Fibroblast of skin of abdomen (primary cell): ENCODE measurements at places on chromosomes 5 and 9.

DNA sequence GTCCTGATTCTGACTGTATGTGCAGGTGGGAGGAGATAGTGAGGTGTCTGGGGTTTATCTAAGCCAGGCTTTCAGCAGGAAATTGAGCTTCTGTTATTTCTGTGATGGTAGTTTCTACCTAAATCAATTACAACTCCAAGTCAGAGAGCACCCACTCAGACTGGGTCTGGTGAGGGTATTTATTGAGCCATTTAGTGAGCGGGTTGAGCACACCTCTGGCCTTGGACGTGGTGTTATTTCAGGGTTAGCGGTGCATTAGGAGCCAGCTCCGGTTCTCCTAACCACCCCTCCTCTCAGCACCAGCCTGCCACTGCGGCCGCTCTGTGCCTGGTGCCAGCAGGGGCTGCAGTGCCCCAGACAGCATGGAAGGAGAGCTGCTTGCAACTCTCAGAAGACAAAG, 238.9 kb downstream of the CACNA1B start:
- DNase-seq = no peak

DNA sequence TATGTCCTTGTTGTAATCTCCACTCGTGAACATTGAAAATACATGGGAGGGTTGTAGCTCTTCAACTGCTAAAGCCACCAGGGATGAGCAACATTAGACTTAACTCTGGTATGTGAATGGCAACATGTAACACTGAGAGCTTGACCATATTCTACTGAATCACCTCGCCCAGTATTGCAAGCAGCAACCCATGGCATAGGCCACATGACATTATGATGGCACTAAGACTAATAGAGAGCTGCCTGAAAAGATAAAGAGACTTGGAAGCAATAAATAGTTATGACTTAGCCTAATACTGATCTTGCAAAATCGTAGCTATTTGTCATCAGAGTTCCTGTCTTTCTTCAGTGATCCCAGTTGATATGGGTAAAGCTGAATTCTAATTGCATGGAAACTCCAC, 108.4 kb upstream of the NREP start:
- DNase-seq = no peak

DNA sequence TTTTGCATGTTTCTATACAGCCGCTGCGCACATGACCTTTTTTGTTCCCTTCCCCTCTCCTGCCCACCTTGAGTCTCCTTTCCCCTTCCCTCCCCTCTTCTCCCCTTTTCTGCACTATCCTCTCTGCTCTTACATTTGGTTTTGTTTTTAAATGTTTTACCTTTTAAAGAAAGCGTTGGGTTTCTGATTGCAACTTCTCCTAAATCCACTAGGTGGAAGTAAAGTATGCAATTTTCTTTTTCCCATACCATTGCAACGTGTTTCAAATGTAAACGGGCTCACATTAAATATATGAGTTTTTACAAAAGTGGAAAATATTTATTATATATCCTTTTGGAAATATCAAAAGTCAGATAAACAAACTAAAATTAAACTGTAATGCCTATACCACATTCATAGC, 500.9 kb downstream of the DIRAS2 start:
- DNase-seq = peak; percentile 28

- peak; percentile 32 for DNase-seq
These were observed 23.5 kb downstream of the RIGI start for GRCh38 chr9:32502464-32502863.

DNA sequence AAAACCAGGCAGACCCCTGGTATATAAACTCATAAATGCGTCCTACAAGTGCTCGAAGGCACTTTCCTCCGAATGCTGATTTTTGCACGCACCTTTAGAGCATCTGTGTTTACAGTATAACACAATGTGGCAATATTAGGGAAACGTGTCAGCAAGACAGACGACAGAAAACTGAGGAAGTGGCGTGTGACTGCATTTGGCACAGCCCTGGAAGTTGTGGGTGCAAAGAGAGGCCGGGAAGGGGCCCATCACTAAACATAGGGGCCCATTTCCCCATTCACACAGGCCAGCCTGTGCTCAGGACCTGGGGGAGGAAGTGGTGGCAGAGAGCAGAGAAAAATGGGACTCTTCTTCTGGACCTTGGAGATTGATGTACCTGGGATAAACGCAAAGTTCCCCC, 48.2 kb downstream of the RASGEF1C start:
- no peak for DNase-seq

DNA sequence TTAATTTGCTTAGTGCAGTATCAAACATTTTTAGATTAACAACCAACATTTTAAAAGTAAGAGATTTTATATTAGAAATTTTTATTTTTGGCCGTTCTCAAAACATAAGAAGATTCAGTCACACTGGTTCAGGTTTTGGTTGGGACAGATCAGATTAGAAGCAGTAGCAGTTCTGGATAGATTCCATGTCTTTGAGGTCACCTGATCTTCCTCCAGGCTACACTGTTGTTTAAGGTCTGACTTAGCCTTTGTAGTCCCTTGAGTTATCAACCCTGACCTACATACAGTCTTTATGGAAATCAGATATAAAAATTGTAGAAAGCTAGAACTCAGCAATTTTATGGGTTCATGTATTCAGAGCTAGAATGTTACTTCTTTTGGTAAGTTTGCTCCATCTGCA, 910.0 kb upstream of the WWC1 start:
- no peak for DNase-seq

GRCh38 chr9:111839387-111839786, 44.6 kb upstream of the SHOC1 start:
- no peak for DNase-seq

DNA sequence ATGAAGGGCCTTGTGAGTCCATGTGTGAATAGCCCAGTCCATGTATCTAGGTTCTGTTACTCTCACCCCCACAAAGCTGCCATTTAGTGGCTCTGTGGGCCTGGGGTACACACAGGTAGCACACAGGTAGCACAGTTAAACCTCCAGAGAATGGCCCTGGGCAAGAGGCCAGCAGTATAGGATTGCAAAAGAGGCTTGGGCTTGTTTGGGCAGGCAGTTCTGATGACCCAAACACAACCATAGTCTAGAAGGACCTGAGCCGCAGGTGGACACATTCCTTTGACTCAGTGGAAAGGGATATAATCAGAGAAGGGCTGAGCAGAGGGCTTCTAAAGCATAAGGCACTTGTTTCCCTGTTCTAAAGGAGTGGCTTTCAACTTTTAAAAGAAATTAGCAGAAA, 326.8 kb upstream of the SGCD start:
- DNase-seq = no peak

DNA sequence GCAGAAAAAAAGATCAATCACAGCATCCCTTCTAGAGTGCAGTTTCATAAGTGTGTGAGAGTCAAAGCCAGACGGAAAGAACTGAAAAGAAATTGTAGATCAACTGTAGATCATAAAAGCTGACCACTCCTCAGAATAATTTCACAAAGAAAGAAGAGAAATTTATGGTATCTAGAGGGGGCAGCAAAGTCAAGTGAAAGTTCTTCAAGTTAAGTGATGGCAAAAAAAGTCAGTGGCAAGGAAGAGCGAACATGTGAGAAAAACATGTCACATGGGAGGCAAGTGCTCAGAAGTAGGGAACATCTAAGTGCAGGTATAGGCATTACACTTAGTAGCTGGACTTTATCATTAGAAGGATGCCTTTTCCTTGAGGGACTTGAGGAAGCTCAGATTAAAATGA, 245.1 kb upstream of the ISL1 start:
- no peak for DNase-seq

GRCh38 chr5:158895588-158895987, 204.1 kb downstream of the EBF1 start:
- DNase-seq = no peak

DNA sequence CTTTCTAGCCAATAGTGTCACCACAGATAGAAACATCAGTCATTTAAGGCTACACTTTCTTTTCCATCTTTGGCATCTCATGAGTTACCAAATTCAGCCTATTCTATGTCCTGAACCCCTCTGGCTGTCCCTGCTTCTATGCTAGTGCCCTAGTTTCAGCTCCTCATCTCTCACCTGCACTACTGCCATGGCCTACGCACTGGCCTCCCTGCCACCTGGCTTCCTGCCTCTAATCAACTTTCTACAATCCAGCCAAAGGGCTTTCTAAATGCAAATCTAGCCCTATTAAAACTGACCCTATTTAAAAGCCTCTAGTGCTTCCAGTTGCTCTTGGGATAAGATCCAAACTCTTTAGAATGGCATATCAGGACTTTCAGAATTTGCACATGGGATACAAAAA, 482.9 kb downstream of the TMEM38B start:
- no peak for DNase-seq

- no peak for DNase-seq
These were observed 544.7 kb upstream of the PTGER4 start for GRCh38 chr5:40134883-40135520.

DNA sequence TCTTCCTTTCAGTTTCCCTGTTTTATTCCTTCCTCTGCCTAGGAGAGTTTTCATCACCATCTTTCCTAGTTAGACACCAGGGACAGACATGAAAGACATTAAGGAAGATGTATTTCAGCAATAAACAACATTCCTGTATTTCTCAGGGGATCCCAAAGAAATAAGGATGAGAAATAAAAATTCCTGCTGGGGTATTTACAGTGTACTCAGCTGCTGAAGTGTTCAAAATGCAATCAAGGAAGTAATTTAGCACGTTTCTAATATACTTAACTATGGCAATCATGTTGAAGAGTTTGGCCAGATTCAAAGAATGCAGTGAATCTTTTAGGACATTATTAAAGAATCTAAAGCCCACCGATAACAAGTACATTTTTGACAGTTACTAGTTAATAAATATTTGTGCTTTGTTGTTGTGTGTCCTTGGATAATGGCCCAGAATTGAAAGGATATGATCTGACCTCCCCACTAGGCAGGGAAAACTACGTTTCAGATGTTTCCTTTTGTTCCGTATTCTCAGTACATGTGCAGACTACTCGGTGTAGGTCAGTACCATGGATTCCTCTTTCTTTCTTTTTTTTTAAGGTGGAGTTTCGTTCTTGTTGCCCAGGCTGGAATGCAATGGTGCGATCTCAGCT, 46.8 kb downstream of the INIP start:
- no peak for DNase-seq

DNA sequence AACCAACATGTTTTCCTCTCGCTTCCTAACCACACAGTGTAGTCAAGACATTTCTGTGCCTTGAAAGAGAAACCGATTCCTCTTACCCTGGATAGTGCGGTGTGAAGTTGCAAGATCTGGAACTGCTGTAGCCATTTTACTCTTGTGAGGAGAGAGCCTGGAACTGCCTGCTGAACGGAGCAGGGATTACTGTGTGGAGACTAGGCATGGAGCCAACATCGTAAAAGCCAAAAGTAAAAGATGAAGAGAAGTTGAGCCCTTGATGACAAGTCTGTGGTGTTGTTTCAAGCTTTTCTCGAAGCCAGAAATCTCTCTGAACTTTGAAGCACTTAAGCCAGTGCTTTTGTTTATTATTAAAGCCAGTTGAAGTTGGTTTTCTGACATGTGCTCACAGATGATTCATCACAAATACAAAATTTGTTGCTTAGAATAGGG, 110.1 kb upstream of the GRIN3A start:
- DNase-seq = peak; percentile 48

GRCh38 chr5:137051161-137051560, 448.0 kb downstream of the SPOCK1 start:
- DNase-seq = no peak

DNA sequence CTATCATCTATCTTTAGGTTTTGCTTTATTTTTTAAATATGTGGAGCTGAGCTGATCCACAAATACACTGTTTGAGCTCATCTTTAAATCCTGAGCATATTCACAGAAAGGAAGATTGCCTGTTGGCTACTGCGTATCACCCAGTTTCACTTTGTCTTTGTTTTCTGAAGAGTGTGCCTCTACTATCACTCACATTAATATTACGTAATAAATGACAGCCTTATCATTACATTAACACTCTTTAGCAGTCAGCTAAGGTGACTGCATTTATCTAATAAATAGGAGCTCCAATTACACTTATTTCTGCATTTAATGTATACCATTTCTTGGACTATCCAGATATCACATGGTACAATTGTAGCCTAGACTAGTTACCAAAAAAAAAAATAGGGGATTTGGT, 511.7 kb downstream of the NR2F1-AS1 start:
- DNase-seq = no peak

DNA sequence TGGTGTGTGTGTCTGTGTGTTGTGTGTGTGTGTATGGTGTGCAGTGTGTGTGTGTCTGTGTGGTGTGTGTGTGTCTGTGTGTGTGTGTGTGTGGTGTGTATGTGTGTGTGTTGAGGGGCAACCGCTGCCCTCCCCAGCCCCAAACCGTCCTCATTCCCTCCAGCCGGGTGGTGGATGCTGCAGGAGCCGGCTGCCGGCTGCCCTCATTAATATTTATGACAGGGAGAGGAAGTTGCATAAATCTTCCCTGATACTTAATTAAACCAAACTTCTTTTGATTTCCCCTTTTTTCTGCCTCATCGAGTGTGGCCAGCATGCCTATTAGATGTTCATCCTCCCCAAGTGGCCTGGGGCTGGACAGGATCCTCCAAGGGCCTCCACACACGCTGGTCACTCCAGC, 121.4 kb upstream of the MVB12B start:
- no peak for DNase-seq

- DNase-seq = no peak
These were observed 146.6 kb downstream of the TTLL11 start for GRCh38 chr9:121946465-121946864.

GRCh38 chr9:33288828-33289483, 1.4 kb upstream of the NFX1 start:
- no peak for DNase-seq

DNA sequence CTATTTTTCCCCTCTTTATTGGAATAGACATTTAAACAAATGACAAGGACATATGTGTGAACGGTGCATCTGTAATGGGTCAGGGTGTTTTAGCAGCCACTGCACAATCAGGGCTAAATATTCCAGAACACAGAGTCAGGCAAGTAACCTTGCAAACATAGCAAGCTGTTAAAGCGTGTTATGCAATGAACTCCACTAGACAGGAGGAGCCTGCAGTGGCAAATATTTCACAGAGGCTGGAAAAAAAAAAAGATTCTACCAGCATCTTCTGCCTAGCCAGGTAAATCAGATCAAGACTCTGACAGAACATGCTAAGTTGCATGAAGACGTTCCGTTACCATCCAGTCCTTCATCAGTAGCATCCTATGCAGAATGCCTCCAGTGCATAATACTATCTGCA, 171.8 kb downstream of the SEMA5A start:
- DNase-seq = no peak

DNA sequence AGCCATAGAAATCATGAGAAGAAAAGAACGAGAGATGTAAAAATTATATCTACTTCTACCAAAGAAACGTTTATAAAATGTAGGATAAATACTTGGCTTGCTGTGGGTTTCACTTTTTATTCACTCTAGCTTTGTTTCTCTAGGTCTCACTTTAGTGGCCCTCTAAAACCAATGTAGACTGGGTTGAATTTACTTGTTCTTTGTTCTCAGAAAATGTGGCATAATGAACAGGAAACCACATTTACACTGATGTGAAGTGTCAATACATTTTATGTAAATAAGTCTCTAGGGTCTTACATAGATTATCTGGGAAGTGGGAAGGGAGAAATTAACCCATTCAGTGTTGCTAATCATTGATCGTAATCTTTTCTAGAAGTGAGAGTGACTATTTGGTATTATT, 58.9 kb downstream of the PLPPR1 start:
- no peak for DNase-seq

- peak; percentile 8 for DNase-seq
These were observed at the start of gene SH3GL2 for GRCh38 chr9:17578911-17579793. Gene SH3GL2, plus strand, starts transcription at chr9:17579066.

- peak; percentile 61 for DNase-seq
These were observed 182.2 kb downstream of the PDE4D start for GRCh38 chr5:59711310-59711709.

- DNase-seq = peak; percentile 14
These were observed 4.5 kb downstream of the UBE2D2 start for GRCh38 chr5:139565411-139566305.

- DNase-seq = no peak
These were observed 5.7 kb upstream of the LARP1 start for GRCh38 chr5:154749491-154749890.

GRCh38 chr9:94630833-94631232, 8.5 kb downstream of the FBP1 start:
- DNase-seq = no peak
